ENCODE measurements at places on chromosomes 1 and 21. TPM values are rescaled to one million over a fixed set of nuclear protein-coding genes. Genes with fewer than 3 reads are reported as not detected.

FAM76A gene
- 7.0 TPM for total RNA-seq

- no peak overlapping the region for H3K27ac ChIP-seq
- no peaks in the 10 kb centered on the region for H3K4me1 ChIP-seq
- no peak for DNase-seq
- H3K27me3 ChIP-seq = no peaks in the 10 kb centered on the region
- no peak overlapping the region for H3K4me3 ChIP-seq
Measured at GRCh38 chr1:72780212-72780611, 497.9 kb upstream of the NEGR1 start.

PARS2 gene
- 3.8 TPM for total RNA-seq

ESPN gene
- not detected for total RNA-seq

STUM gene
- total RNA-seq = not detected

DNA sequence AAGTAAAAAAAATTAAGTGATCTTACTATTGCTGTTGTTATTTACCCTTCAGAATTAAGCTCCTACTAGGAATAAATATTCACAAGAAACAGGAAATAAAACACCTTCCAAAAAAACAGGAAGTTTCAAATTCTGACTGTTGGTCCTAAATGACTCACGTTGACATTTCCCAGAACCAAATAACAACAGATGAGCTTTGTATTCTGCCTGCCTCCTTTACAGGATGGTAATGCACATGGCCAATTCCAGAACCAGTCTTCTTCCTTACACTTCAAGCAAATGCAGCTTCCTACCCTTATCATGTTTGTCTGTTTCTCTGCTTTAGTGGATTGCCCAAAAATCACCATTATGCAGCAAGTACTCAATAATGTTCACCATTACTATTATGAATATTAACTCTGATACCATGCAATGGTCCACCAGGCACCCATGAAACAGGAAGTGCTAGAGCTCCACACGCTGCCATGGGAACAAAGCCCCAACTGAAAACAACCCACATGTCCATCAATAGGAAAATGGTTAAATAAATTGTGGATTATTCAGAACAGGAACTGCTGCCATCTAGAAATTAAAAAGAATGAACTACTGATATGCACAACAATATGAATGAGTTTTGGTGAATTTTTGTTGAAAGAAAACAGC lies 8.9 kb downstream of the CASP9 start:
- H3K27ac ChIP-seq = peak overlapping the region; percentile 4
- H3K4me1 ChIP-seq = peaks cover 18% of the 10 kb centered on the region
- DNase-seq = no peak
- peaks cover 11% of the 10 kb centered on the region for H3K36me3 ChIP-seq
- no peak overlapping the region for H3K4me3 ChIP-seq
- H3K27me3 ChIP-seq = no peaks in the 10 kb centered on the region

GRCh38 chr1:112397841-112398240 lies 1.8 kb downstream of the CTTNBP2NL start:
- peak overlapping the region; percentile 97 for H3K4me3 ChIP-seq
- H3K36me3 ChIP-seq = peaks cover 40% of the 10 kb centered on the region
- H3K27me3 ChIP-seq = peaks cover 1% of the 10 kb centered on the region

DNA sequence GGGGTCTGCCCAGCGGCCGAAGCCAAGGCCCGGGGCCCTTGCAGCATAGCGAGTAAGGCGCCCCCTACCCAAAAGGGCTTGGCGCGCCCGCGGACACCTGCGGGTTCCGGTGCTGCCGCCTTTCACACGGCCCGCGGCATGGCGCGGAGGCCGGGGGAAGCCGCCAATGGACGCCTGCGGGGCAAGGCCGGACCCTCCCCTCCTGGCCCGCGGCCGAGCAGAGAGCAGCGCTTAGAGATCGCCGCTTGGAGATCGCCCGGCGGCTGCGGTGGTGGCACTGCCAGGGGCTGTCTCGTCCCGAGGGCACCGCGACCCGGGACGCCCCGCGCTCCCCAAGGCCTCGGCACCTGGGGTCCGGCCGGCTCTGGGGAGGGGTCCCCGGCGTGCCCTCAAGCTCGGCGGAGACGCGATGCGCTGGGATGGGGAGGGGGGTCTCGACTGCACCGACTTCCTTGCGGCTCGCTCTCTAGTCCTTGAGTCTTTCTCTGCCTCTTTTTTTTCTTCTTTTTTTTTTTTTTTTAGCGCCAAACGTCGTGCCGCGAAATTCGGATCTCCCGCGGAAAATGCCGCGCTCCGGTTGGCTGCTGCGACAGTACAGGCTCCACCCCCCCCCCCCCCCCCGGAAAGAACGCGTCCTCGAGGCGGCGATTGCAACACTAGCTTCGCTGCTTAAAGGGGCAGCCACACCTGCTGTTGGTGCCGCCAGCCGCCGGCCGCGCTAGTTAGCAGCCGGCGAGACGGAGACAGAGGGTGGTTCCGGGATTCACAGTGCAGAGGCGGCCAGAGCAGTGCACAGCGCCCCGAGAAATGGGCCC lies at the start of gene E2F2:
E2F2 (minus strand) TSS at position 487 of the 815 bp plus-strand sequence; CDS start at position 47, 440 bp downstream.
- peaks cover 62% of the 10 kb centered on the region for H3K4me1 ChIP-seq
- H3K4me3 ChIP-seq = peak within 1 kb of the TSS; percentile 87

DNM3 gene
- 0.56 TPM for total RNA-seq

- H3K4me3 ChIP-seq = peak overlapping the region; percentile 77
- peaks cover 11% of the 10 kb centered on the region for H3K36me3 ChIP-seq
- H3K4me1 ChIP-seq = peaks cover 72% of the 10 kb centered on the region
- H3K27me3 ChIP-seq = no peaks in the 10 kb centered on the region
- peak overlapping the region; percentile 97 for H3K27ac ChIP-seq
Measured at GRCh38 chr1:224544346-224545110, 71.6 kb upstream of the CNIH3 start.

GRCh38 chr1:175673371-175674150 lies 69.8 kb downstream of the TNR start:
- no peak overlapping the region for H3K27ac ChIP-seq
- no peak for DNase-seq
- H3K36me3 ChIP-seq = no peaks in the 10 kb centered on the region
- H3K4me1 ChIP-seq = no peaks in the 10 kb centered on the region
- no peak overlapping the region for H3K4me3 ChIP-seq

TMEM200B gene
- total RNA-seq = 13.3 TPM

DNA sequence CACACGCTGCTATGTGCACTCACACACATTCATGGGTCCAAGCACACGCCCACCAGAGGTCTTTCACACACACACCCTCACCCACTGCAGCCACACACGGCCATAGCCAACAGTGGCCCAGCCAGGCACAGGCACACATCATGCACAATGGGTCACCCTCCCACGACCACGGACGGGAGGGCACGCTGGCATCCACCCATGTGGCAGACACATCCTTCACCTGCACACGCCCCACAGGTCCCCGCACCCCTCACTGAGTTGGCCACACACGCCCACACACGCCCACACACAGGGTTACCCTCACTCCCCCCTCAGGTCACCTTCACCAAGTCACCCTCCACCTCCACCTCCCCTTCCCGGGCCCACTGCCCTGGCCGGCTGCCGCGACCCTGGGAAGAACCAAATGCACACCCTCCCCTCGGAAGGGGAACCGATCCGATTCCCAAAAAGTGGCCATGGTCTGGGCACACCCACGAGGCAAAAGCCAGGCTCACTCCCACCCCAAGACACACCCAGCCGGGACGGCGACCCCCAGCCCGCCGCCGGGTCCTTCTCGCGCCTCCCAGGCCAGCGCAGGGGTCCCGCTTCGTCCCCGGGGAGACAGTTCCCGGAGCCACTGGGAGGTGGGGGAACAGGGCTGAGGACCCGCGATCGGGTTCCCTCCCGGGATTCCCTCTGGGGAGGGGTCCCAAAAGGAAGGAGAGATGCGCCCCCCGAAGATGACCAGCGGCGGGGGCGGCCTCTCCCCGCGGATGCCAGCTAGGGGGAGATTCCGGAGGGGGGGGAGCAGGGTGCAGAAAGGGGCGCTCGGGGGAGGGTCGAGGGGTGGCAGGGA lies 860 bp downstream of the SDC3 start:
- peak overlapping the region; percentile 62 for H3K27ac ChIP-seq
- no peak for DNase-seq
- peaks cover 1% of the 10 kb centered on the region for H3K27me3 ChIP-seq
- peaks cover 49% of the 10 kb centered on the region for H3K4me1 ChIP-seq

DNA sequence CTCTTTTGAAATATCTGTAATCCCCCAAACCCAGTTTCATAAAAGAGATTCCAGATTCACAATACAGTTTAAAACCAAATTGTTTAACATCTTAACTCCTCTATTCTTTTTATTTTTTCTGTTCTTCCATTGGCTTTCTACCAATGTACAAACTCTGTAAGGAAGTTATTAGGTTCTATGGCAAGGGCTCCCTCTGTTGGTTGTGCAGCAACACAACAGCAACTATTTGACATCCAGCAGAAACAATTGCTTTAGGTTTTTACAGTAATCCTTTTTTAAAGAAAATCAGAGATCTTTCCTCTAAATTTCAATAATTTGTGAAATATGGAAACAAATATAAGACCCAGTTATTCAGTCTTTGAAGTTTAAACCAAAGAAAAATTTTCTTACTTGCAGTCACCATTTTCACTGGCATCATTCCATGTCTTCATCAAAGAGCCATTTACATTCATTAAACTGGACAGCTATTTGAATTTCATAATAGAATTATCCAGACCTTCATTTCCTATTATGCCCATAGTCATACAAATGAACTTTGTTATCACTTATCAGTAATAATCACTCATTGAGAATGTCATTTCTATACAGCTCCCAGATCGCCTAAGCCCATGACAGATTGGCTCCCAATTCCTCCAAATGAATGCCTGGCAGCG lies 46.5 kb upstream of the RNF11 start:
- DNase-seq = peak; percentile 71
- no peak overlapping the region for H3K27ac ChIP-seq
- H3K36me3 ChIP-seq = no peaks in the 10 kb centered on the region
- H3K27me3 ChIP-seq = peaks cover 1% of the 10 kb centered on the region
- no peaks in the 10 kb centered on the region for H3K4me1 ChIP-seq

RGS1 gene
- total RNA-seq = not detected

DNA sequence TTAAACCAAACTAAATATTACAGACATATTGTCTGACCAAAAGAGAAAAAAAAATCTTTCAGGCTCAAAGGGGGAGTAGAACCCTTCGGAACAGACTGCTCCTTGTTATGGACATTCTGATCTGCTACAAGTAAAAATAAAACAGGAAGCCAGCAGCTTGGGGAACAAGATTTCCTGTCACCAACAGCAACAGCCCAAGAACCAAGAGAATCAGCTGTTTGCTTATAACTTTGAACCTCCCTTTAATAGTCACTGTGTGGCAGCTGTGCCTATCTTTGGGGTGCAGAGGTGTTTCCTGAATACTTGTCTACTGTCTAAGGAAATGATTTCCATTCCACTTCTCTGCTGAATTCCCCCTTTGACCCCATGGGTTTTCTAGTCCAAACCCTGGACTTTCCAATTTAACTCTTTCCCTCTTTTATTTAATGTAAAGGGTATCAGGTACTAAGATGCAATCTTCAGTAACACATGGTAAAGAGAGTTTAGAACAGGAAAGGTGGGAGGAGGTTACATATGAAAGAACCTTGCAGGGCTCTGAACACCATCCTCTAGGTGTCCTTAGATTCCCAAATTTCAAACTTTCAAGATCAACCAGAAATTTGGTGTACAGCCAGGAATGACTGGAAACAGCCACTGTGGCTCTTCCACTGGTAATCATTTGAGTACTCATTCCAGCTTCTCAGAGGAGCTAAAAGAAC lies 38.6 kb downstream of the GPR3 start:
- peaks cover 57% of the 10 kb centered on the region for H3K4me1 ChIP-seq
- H3K36me3 ChIP-seq = no peaks in the 10 kb centered on the region
- H3K27ac ChIP-seq = peak overlapping the region; percentile 49

RCSD1 gene
- total RNA-seq = not detected

DNA sequence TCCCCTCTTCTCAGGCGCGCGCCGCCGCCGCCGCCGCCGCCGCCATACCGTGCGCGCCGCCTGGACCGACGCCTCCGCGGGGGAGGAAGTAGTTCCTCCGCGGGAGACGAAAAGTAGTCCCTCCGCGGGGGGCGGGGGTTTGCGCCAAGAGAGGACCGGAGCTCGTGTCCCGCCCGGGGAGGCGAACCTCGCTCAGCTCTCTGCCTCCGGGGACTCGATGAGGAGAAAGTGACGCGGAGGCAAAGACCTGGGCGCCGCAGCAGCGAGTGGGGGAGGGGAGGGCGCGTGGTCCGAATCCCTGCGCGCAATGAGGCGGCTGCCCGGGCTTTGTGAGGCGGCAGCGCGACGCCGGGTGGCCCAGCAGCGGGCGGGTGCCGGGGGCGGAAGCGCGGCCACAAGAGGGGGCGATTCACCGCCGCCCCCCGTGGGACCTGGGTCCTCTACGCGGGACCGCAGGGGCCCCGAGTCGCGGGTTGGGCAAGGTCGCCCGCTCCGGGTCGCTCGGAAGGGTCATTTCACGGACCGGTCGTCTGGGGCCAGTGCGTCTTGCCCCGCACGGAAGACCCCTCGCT lies at the start of gene BRWD1:
BRWD1 (minus strand) TSS at position 62 of the 572 bp plus-strand sequence. CDS start 141 bp downstream, outside the sequence.
- peaks cover 43% of the 10 kb centered on the region for H3K4me1 ChIP-seq
- peaks cover 3% of the 10 kb centered on the region for H3K27me3 ChIP-seq
- peak; percentile 67 for DNase-seq

DISC1 gene
- total RNA-seq = 2.5 TPM

- peak overlapping the region; percentile 90 for H3K27ac ChIP-seq
- peaks cover 18% of the 10 kb centered on the region for H3K27me3 ChIP-seq
- no peak for DNase-seq
- peaks cover 69% of the 10 kb centered on the region for H3K4me1 ChIP-seq
Measured at GRCh38 chr1:234607109-234608024, 2.6 kb downstream of the IRF2BP2 start.

- H3K27me3 ChIP-seq = peaks cover 45% of the 10 kb centered on the region
- no peaks in the 10 kb centered on the region for H3K4me1 ChIP-seq
- DNase-seq = no peak
- H3K27ac ChIP-seq = no peak overlapping the region
Measured at GRCh38 chr1:153368495-153368894, 6.9 kb downstream of the S100A12 start.
